ENCODE measurements at places on chromosomes 7 and 10.

GRCh38 chr10:78895469-78895868 is 173.3 kb upstream of the ZMIZ1 start:
- H3K4me1 ChIP-seq: peaks cover 34% of the 10 kb centered on the region
- H3K36me3 ChIP-seq: no peaks in the 10 kb centered on the region
- H3K27ac ChIP-seq: no peak overlapping the region
- H3K27me3 ChIP-seq: peaks cover 10% of the 10 kb centered on the region
- no peak for DNase-seq

GRCh38 chr7:17307000-17307399 is 8.5 kb downstream of the AHR start:
- DNase-seq: no peak
- peaks cover 3% of the 10 kb centered on the region for H3K27me3 ChIP-seq
- H3K27ac ChIP-seq: no peak overlapping the region
- H3K4me3 ChIP-seq: no peak overlapping the region
- H3K36me3 ChIP-seq: no peaks in the 10 kb centered on the region

DNA sequence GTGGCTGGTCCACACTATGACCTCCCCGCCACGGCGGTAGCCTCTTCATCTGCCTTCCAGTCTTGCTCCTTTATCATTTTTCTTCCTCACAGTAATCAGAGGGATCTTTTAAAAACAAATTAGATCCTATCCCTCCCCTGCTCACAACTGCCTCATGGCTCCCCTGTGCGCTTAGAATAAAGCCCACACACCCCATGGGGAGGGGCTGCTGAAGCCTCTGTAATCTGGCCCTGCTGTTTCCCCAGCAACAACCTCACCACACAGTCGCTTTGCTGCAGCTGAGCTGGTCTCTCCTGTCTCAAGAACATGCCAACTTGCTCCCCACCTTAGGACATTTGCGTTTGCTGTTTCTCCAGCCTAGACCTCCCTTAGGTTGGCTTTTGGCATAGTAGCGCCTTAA is 41.0 kb downstream of the SP8 start:
- H3K4me3 ChIP-seq: no peak overlapping the region
- no peaks in the 10 kb centered on the region for H3K36me3 ChIP-seq
- peaks cover 4% of the 10 kb centered on the region for H3K27me3 ChIP-seq
- DNase-seq: peak; percentile 3

DNA sequence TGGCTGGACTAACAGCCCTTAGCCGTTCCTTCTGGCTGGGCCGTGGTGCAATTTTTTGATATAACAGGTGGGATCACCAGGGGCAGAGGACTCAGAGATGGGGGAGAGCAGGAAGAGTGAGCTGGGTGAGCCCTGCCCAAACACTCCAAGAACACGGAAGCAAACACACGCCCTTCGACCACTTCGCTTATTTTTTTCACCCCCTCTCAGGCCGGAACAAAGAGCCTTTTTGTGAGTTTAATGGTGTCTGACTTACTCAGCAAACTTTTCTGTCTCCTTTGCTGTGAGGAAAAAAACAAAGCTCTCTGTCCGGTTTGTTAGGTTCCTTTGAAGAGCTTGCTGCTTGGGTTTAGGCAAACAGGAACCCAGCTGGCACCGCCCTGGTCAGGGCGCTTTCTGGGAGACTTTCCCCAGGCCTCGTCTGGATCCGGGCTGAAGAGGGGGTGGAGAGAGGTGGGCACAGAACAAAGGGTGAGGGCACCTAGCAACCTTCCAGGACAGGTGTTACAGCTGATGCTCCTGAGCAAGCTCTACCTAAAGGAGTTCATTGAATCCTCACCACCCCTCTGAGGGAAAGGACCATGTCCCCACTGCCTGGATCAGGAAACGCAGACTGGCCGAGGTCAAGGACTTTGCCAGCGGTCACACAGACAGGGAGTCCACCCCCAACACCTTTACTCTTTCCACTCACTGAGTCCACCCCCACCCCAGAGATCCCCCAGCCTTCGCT is 23.3 kb downstream of the CALML3 start:
- H3K27ac ChIP-seq: no peak overlapping the region
- no peak for DNase-seq
- H3K36me3 ChIP-seq: peaks cover 4% of the 10 kb centered on the region
- H3K4me1 ChIP-seq: peaks cover 41% of the 10 kb centered on the region

DNA sequence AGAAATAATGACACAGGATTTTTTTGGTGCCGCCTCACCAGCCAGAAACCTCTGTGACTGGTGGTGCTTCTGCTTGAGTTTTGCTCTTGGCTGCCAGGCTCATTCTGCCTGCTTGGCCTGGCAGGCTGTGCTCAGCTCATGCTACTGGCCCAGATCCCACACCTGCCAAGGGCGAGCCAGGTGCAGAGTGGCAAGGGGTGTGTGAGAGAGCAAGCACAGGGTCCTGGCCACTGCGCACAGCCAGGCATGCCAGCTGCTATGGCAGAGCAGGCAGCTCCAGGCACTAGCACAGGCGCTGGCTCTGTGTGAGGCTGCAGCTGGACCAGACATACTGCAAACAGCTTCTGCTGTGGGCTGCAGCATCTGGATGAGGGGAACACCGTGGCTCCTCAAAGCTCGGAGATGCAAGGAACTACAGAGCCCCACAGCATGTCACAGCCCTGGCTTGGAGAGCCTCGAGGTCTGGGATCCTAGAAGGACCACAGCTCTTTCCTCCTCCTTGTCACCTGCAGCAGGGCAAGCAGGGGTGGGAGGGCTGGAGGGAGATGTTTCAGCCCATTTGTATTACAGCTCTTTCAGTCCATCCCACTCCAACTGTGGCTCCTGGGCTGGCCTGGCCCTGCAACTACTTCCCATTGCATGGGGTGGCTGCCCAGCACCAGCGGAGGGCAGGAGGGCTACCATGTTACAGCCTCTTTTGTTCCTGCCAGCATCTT is 313.4 kb upstream of the SEMA3C start:
- H3K4me3 ChIP-seq: no peak overlapping the region
- DNase-seq: no peak
- no peaks in the 10 kb centered on the region for H3K27me3 ChIP-seq
- no peaks in the 10 kb centered on the region for H3K36me3 ChIP-seq
- H3K27ac ChIP-seq: no peak overlapping the region

- H3K36me3 ChIP-seq: peaks cover 11% of the 10 kb centered on the region
- no peak overlapping the region for H3K4me3 ChIP-seq
- peak overlapping the region; percentile 81 for H3K27ac ChIP-seq
Measured at GRCh38 chr10:21403256-21404015, 122.0 kb downstream of the SKIDA1 start.

DNA sequence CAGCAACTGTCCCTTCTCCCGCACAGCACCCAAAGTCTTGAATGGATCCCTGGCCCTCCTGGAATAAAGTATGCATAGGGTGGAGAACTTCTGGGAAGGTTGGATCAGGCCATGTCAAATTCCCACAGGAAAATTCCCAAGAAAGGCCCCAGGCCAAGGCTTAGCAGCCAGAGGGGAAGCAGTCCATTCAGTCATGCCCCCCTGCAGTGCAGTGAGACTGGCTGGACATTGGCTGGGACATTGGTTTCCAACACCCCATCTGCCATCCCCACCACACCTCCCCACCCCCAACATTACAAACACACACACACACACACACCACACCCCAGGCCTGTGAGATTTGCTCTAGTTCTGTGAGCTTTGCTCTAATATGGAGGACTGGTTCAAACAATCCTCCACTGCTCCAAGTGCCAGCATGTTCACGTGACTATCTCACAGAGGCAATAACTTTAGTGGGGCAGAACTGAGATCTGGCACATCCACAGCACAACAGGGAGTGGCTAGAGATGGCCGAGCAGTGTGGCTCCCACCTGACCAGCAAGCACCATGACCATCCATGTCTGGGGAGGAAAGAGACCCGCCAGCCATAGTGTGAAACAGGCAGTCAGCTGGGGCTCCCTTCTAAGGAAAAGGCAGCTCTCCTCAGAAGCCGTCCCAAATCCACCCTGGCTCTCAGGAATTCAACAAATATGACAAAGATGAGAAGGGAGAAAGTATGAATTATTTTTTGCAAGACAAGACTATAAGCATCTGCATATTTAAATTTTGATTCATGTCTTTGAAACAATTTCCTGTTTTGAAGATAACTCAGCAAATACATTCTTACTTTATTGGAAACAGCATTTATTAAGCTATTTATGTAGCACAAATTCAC is 6.7 kb upstream of the FAM170B start:
- H3K27ac ChIP-seq: peak overlapping the region; percentile 50
- no peaks in the 10 kb centered on the region for H3K36me3 ChIP-seq
- no peak overlapping the region for H3K4me3 ChIP-seq
- H3K4me1 ChIP-seq: peaks cover 25% of the 10 kb centered on the region

DNA sequence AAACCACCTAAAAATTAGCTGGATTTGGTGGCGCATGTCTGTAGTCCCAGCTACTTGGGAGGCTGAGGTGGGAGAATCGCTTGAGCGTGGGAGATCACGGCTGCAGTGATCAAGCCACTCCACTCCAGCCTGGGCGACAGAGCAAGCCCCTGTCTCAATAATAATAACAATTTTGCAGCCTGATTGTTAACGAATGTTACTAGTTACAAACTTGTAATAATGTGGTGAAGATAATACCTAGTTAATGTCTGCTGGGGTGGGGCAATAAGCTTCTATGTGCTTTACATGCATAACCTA is 1.2 kb upstream of the ATAD1 start:
- H3K4me3 ChIP-seq: peak overlapping the region; percentile 60
- peaks cover 22% of the 10 kb centered on the region for H3K27me3 ChIP-seq
- H3K4me1 ChIP-seq: peaks cover 30% of the 10 kb centered on the region
- peaks cover 13% of the 10 kb centered on the region for H3K36me3 ChIP-seq

- H3K4me3 ChIP-seq: peak overlapping the region; percentile 16
- peaks cover 3% of the 10 kb centered on the region for H3K27me3 ChIP-seq
- H3K4me1 ChIP-seq: peaks cover 99% of the 10 kb centered on the region
- H3K27ac ChIP-seq: peak overlapping the region; percentile 99
Measured at GRCh38 chr10:79137826-79138225, 69.1 kb downstream of the ZMIZ1 start.

DNA sequence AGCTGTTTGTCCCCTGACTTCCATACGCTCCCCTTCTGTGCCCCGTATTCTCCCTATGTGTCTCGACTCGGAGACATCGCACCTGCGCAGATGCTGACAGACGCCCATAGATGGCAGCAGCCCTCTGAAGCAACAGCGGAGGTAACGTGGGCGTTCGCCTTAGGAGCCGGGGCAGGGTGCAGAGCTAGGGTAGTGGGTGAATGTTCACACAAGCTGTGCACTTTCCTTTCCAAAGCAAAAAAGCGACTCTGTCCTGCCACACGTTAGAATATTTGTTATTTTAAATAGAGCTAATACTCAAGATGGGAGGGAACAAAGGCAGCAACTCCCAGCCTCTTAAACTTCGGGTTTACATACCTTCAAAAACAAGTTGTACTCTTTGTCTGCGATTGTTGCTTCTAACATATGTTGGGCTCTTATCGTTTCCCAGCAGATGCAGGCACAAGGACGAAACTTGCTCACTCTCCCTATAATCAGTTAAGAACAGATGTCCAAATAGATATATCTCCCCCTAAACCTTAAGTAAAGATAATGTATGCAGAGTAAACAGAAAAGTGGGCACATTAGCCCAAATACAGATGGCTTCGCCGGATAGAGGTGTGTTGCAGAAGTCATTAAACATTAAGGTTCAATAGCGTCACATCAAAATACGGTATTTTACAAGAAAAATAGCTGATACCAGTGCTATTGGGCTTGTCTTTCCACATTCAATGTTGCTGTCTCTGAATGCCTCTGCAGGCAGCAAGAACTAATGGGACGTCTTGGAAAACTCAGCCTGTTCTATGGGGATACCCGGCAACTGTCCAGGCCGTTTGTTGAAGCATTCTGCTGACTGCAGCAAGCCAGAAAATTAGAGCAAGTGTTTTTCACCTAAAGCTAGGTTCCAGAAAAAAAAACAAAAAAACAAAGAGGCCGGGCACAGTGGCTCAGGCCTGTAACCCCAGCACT is 340.3 kb upstream of the PRKCQ start:
- H3K4me1 ChIP-seq: peaks cover 10% of the 10 kb centered on the region
- no peaks in the 10 kb centered on the region for H3K36me3 ChIP-seq
- no peak overlapping the region for H3K4me3 ChIP-seq
- peak overlapping the region; percentile 77 for H3K27ac ChIP-seq
- peak; percentile 71 for DNase-seq

- no peaks in the 10 kb centered on the region for H3K4me1 ChIP-seq
- H3K36me3 ChIP-seq: no peaks in the 10 kb centered on the region
- DNase-seq: no peak
- H3K27me3 ChIP-seq: no peaks in the 10 kb centered on the region
- H3K4me3 ChIP-seq: no peak overlapping the region
- no peak overlapping the region for H3K27ac ChIP-seq
Measured at GRCh38 chr7:17275749-17276671, 22.4 kb upstream of the AHR start.

GRCh38 chr7:77428777-77429231 is 12.7 kb upstream of the GSAP start:
- H3K36me3 ChIP-seq: no peaks in the 10 kb centered on the region
- H3K4me1 ChIP-seq: peaks cover 55% of the 10 kb centered on the region
- H3K27me3 ChIP-seq: peaks cover under 1% of the 10 kb centered on the region
- no peak overlapping the region for H3K4me3 ChIP-seq
- no peak for DNase-seq
- H3K27ac ChIP-seq: no peak overlapping the region

DNA sequence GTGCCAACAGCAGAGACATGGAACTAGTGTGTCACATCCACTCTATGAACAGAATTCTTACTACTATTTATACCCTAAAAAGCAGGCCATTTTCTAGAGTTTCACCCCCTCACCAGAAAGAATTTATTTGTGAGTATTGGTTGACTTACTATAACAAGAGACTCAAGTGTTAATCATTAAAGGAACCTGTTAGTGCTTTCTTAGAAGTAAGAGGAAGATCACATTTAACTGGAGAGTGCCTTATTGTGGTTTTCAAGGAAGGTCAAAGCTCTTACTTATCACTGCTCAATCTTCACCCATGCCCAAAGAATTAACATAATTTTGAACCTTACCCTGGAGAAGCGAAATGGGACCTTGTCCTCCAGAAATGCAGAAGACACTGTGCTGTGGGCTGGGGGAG is 169.3 kb upstream of the PRSS1 start:
- H3K4me3 ChIP-seq: no peak overlapping the region
- H3K27me3 ChIP-seq: no peaks in the 10 kb centered on the region
- H3K36me3 ChIP-seq: no peaks in the 10 kb centered on the region
- DNase-seq: no peak

GRCh38 chr10:73965890-73966768 is 31.8 kb upstream of the VCL start:
- peak; percentile 44 for DNase-seq
- H3K36me3 ChIP-seq: no peaks in the 10 kb centered on the region
- peaks cover 39% of the 10 kb centered on the region for H3K4me1 ChIP-seq
- peak overlapping the region; percentile 69 for H3K4me3 ChIP-seq
- H3K27me3 ChIP-seq: no peaks in the 10 kb centered on the region

DNA sequence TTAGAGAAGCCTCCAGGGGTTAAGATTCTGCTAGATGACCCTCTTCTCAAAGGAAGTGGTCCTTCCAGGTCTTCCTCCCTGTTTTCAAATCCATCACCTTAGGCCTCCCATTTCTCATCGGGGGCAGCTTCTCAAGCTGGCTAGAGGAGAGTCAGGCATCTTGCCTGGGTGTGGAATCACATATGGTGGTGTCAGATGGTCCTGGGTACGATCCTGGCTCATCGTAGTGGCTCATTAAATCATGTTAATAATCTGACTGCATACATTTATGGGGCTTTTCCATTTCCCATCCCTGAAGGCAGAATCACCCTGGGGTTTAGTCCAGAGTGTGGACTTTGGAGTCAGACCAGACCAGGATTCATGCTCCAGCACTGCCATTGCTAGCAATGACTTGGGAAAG is 132.6 kb downstream of the RPS24 start:
- H3K27ac ChIP-seq: no peak overlapping the region
- H3K4me3 ChIP-seq: no peak overlapping the region
- H3K27me3 ChIP-seq: peaks cover 19% of the 10 kb centered on the region
- no peaks in the 10 kb centered on the region for H3K36me3 ChIP-seq

GRCh38 chr10:114519306-114519669 is 115.0 kb upstream of the AFAP1L2 start:
- peak overlapping the region; percentile 45 for H3K27ac ChIP-seq
- no peaks in the 10 kb centered on the region for H3K27me3 ChIP-seq
- DNase-seq: no peak
- peaks cover 93% of the 10 kb centered on the region for H3K4me1 ChIP-seq
- no peak overlapping the region for H3K4me3 ChIP-seq
- peaks cover 3% of the 10 kb centered on the region for H3K36me3 ChIP-seq

All from nephron progenitor cell (in vitro differentiated cells).